GM03348 (cell line): ENCODE measurements at places on chromosomes 6 and 20.

DNA sequence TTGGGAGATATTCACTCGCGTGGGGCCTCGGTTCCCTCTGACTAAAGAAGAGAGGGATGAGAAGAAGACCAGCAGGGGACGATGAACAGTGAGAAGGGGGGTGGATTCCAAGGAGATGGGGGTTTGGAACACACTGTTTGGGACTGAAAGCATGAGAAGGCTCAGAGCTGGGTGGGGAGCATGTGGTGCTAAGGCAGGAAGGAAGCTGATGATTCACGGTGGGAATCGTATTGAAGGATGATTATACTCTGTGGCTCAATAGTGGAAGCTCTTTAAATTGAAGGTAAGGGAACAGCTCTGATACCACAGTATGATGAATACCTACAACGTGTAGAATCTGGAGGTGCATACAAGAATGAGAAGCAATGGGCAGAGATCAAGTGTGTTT, 117.5 kb upstream of the KCNK16 start:
- DNase-seq: peak; percentile 25

GRCh38 chr20:10854976-10855375, 181.2 kb upstream of the JAG1 start:
- peak; percentile 29 for DNase-seq

GRCh38 chr6:119466226-119466625, 116.7 kb upstream of the MAN1A1 start:
- DNase-seq: no peak

DNA sequence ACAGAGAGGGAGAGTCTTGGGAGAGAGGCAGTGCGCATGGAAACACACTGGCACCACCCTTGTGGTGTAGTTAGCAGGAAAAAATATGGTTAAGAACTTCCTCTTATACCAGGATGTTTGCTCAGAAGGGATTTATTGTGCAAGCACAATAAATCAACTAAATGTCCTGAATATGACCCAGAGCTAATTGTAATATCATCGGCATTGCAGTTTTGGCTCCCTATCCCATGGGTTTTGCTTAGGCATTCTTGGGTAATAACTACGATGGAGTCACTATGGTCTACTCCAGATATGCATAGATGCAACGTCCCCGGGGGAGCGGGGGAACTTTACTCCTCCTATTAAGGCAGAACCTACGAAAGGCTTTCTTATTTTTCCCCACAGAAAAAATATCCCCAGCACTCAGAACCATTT, 751.6 kb downstream of the EYS start:
- DNase-seq: no peak

- no peak for DNase-seq
Measured at GRCh38 chr6:100946021-100946540, 65.0 kb upstream of the ASCC3 start.

- DNase-seq: peak; percentile 55
Measured at GRCh38 chr20:53124075-53124551, 152.0 kb downstream of the TSHZ2 start.

DNA sequence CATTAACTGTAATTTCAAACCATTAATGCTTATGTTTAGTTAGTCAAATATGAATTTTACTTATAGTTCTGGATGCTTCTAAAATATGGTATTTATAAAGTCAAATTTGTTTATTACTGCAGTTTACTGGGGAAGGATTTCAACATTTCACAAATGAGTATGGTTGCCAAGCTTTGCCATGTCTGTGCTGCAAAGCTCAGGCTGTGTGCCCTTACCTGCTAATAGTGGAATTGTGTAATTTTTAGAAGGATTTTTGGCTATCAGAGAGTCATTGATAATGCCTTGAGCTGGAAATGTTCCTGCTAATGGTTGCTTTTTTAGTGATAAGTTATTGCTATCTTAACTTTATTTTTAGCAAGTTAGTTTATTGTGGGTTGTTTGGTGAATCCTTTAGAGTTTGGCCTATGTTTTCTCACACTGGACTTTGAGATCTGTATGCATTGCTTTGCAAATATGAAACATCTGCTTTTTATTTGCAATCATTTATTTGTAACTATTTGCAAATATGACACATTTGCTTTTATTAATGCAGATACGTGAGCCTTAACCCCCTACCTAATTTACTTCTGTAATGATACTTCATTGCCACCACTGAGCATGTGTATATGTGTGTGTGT, 105.8 kb downstream of the CD109 start:
- no peak for DNase-seq

- DNase-seq: no peak
Measured at GRCh38 chr6:147579667-147580066, 71.2 kb downstream of the SAMD5 start.

DNA sequence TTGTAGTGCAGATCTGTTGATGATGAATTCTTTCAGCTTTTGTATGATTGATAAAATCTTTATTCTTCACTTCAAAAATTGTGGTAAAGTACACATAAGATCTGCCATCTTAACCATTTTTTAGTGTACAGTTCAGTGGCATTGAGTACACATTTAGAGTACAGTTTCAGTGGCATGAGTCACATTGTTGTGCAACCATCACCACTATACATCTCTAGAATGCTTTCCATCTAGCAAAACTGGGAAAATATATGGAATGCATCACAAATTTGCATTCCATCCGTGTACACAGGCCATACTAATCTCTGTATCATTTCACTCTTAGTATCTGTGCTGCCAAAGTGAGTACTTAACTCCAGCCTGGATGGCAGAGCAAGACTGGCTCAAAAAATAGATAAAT, 28.7 kb downstream of the SIRPD start:
- DNase-seq: no peak

- DNase-seq: no peak
Measured at GRCh38 chr6:119614138-119614537, 264.6 kb upstream of the MAN1A1 start.

DNA sequence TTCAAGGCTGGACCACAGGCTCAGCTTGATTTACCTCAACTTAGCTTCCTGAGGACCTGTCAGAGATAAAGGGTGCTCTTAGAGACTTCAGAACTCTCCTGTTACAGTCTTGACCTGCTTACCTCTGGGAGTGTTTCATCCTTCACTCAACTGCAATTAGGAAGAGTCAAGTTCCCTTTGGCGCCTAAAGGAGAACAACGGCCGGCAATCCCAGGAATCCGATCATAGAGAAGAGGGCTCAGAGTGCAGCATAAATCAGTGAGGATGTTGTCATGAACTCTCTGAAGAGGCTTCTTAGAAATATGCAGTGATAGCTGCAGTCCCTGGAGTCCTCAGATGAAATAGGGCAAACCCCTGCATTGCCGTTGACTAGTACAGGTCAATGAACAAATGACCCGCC, 36.4 kb downstream of the LYRM2 start:
- DNase-seq: no peak

- peak; percentile 24 for DNase-seq
Measured at GRCh38 chr6:170575250-170575649, 9.2 kb downstream of the PDCD2 start.

DNA sequence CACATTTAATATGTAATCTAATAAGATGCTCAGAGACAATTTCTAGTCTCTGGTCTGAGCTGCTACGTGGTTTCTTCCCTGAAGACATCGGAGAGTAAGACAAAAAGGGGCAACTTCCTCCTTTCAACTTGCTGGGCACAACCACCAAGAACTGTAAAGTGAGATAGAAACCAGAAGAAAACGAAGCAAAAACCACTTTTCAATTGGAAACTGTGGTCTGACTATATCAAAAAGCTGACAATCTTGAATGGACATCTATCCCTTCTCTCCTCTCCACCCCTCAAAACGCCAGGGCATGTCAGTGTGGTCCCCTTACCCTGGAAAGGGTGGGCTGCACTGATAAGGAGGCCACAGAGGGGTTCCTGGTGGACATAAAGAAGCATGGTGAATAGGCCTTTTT, 269.1 kb downstream of the CD83 start:
- DNase-seq: no peak

GRCh38 chr6:111718326-111718725, 112.6 kb upstream of the TRAF3IP2 start:
- DNase-seq: no peak

- no peak for DNase-seq
Measured at GRCh38 chr6:35413911-35414310, 38.2 kb upstream of the FANCE start.

DNA sequence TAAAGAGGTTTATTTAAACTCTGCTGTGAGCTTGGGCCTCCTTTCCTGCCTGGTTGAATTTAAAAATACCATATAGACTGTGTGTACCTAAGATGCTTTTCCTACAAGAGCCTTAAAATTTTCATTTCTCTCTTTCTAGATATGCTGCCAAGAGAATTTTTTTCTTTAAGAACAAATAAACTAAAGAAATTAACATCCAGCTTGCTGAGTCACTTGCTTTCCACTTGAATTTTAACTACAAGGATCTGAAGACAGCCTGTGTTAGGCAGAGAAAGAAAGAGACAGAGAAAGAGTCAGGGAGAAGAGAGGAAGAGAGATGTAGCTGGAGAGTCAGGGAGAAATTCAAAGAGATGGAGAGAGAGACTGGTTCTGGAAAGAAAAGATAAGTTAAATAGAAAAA, 18.3 kb upstream of the SNAP25 start:
- no peak for DNase-seq

GRCh38 chr20:49320460-49320859, 42.6 kb upstream of the ZNFX1 start:
- peak; percentile 67 for DNase-seq
